Activated CD4-positive, alpha-beta T cell treated with anti-CD3 and anti-CD28 coated beads, Interleukin-2, amount 50 U/mL, for 24 hours (primary cell): ENCODE measurements at places on chromosomes 2 and 18.

DNA sequence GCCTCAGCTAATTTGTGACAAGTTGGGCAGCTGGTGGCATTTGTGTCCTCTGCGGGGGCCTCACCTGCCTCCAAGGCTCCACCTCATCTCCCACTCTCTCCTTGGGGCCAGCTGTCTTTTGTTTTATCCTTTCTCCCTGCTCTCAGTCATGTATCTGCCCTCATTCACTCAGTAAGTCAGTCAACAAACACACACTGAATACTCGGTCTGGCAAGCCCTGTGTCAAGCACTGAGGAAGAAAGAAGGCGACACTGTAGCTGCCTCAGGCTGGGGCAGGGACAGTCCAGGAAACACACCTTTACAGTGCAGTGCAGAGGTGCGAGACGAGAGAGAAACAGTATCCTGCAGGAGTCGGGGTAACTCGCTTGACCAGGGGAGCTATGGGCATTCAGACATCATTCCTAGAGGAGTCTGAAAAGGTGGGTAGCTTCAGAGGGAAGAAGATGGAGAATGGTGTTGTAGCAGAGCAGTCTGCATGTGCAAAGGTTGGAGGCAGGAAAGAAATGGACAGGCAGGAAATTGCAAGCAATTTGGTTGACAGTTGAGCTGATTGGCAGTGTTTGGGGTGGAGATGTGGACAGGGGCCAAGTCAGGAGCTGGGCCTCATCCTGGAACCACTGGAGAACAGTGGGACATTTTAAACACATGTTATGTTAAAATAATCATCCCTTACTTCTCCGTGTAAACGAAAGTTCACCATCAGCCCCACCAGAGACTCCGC, 34.9 kb downstream of the SCTR start:
- DNase-seq = no peak

DNA sequence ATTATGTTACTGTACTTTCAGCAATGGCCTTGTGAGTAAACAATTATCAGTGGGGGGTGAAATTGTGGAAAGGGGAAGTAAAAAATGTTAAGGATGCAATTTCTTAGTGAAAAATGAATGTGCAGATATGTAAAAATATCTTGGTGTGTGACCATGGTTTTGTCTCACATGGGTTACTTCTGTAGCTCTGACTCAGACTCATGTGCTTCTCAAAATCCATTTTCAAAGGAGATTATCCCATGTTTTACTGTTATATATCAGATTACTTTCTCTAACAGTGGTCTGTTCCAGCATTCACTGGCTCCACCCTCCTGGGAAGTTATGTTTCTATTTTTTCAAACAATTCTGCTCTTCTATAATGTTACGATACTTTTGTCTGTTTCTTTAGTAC, 298.2 kb upstream of the COL3A1 start:
- no peak for DNase-seq

DNA sequence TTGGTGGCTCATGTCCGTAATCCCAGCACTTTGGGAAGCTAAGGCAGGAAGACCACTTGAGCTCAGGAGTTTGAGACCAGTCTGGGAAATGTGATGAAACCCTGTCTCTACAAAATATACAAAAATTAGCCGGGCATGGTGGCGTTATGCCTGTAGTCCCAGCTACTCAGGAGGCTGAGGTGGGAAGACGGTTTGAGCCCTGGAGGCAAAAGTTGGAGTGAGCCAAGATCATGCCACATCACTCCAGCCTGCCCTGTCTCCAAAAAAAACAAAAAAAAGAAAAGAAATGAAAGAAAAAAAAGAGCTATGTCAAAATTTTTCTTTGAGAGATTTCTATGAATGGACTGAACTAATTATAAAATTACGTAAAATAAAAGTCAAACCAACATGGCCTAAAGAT, 34.7 kb downstream of the ROCK2 start:
- DNase-seq = no peak

DNA sequence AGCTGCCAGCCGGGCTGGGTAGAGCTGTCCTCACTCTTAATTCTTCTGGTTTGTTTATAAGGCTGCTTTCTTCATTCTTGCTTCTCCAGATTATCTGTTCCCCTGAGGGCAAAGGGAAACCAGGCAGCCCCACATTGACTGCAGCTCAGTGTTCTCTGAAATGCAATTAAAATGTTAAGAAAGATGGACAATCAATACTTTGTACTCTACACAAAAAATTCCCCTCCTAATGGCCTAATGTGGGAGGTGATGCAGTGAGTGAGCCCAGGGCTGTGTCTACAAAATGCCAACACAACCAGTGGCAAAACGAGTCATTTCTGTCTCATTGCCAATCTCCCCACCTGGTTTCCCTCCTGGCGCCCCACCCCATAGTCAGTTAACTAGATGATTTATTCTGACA, 541.7 kb upstream of the RAB6C start:
- no peak for DNase-seq

GRCh38 chr2:66869076-66869475, 434.2 kb downstream of the MEIS1 start:
- DNase-seq = no peak

DNA sequence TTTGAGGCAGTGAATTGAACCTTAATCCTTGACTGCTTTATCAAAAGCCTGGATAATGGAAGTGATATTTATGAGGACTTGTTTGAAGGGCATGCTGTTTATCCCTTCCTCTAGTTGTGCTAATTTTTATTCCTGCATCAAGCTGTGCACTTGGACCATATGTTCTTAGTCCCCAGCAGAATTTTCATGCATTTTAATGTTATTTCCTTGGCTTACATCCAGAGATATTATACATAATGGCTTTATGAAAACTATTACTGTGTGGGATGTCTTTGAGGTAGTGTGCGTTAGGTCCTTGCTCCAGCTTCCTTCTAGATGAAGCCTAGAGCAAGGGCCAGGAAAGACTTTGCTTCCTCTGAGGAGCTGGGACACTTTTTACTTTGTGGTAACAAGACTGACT, 378.4 kb downstream of the LPIN1 start:
- no peak for DNase-seq

DNA sequence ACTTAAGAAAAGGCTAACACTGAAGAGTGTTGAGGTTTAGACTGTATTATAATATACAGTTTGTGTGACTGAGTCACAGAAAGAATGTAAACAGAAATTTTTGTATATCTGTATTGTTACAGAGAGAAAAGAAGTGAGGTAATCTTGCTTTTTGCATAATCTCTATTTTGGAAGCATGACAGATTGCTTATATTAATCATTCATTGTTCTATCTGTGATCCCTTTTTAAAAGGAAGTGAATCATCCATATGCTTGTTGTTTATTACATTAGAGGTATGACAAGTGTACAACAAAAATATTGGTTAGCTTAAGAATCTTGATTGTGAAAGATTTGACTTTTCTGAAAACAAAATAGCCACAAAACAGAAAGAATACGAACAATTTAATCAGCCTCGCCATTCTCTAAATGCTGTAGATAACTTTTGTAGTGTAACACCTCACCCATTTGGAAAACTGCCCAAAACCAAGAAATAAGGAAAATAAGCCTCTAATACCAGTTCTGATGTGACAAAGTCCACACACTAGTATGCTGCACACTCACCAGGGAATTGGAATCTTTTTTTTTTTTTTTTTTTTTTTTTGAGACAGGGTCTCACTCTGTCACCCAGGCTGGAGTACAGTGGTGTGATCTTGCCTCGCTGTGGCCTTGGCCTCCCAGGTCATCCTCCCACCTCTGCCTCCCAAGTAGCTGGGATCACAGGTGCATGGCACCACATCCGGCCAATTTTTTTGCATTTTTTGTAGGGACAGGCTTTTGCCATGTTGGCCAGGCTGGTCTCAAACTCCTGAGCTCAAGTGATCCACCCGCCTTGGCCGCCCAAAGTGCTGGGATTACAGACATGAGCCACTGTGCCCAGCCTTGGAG, 91.5 kb upstream of the LPIN2 start:
- DNase-seq = no peak

DNA sequence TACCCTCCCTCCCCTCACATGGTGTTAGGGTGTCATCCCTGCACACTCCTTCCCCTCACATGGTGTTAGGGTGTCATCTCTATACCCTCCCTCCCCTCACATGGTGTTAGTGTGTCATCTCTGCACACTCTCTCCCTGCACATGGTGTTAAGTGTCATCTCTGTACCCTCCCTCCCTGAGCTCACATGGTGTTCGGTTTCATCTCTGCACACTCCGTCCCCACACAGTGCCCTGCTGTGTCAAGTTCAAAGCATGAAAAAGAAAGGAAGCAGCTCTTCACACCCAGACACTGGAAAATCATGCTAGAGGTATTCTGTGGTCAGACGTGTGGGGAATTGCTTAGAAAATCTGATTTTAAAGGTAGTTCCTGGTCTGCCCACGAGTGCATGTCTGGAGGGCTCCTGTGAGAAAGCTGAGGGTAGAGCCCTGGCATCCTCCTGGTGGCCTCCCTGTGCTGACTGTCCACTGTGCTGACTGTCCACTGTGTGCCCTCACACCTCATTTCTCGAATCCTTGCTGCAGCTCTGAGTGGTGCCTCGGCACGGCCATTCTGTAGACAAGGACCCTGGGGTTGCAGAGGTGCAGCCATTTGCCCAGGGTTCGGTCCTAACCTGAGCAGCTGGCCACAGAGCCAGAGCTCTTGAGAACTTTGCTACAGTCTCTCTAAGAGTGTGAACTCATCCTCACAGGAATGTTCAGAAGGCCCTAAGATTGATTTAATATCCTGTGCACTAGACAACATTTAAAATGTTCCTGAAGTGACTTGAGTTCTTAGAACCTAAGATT, 69.1 kb upstream of the NFATC1 start:
- DNase-seq = no peak

GRCh38 chr2:150138587-150138986, 348.9 kb downstream of the RND3 start:
- no peak for DNase-seq

DNA sequence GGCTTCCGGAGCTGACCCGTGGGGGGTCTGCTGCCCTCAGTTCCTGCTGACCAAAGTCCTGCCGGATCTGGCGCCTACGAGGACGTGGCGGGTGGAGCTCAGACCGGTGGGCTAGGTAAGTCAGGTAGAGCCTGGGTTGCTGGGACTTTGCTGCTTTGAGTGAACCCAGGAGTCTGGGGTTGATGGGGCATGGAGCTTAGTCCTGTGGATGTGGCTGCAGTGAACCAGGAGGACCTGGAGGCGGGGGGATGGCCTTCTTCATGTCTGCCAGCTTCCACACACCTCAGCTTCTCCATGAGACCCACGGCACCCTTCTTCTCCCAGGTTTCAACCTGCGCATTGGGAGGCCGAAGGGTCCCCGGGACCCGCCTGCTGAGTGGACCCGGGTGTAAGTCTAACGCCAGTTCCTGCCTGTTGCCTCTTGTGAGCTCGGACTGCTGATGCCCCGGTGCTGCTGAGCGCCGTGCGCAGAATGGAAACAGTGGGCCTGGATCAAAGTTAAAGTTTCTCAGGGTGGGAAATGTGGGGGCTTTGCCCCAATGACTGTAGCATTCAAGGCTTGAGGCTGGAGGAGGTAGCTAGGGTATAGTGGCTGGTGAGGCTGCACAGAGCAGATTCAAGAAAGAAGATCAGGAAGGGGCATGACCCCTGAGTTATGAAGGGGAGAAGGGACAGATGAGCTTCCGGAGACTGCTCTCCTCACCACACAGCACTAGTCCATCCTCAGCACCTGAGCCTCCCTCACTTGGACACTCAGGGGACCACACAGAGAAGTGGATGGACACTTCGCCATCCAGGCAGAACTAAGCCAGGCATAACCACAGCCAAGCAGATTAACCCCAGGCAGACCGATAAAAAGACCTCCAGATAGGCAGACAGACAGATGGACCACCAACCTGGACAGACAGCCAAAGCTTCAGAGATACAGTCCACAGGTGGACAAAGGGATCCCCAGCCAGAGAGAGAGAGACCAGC, 17.3 kb downstream of the PTPN18 start:
- DNase-seq = no peak

- no peak for DNase-seq
These were observed 6.8 kb downstream of the MGAT5 start for GRCh38 chr2:134260713-134261112.

GRCh38 chr18:44298566-44298965, 382.1 kb upstream of the SETBP1 start:
- no peak for DNase-seq
